ENCODE measurements at places on chromosomes 5 and 9. TPM values are rescaled to one million over a fixed set of nuclear protein-coding genes. Genes with fewer than 3 reads are reported as not detected.

The ANKRD34B gene
- not detected for total RNA-seq

The CKS2 gene
- total RNA-seq = 4.6 TPM

The NEURL1B gene
- total RNA-seq = 53.7 TPM

The C9 gene
- total RNA-seq = not detected

The INSL6 gene
- total RNA-seq = not detected

The NEUROG1 gene
- total RNA-seq = not detected

The KCNIP1 gene
- 2.1 TPM for total RNA-seq

The GABRP gene
- 0.45 TPM for total RNA-seq

The ENTPD2 gene
- total RNA-seq = 24.3 TPM

The LECT2 gene
- total RNA-seq = not detected

The TSSK1B gene
- 0.36 TPM for total RNA-seq

The TPPP gene
- 3.4 TPM for total RNA-seq

The MYMK gene
- total RNA-seq = not detected

The LIFR gene
- total RNA-seq = 106 TPM

The UBE2QL1 gene
- total RNA-seq = 0.94 TPM

The LHX6 gene
- total RNA-seq = 11.5 TPM

Data from sciatic nerve (tissue), 2 donors.